ENCODE measurements at places on chromosomes 7 and 10.

- peak; percentile 21 for DNase-seq
Measured at GRCh38 chr7:101216001-101216859, 1.2 kb downstream of the PLOD3 start.

DNA sequence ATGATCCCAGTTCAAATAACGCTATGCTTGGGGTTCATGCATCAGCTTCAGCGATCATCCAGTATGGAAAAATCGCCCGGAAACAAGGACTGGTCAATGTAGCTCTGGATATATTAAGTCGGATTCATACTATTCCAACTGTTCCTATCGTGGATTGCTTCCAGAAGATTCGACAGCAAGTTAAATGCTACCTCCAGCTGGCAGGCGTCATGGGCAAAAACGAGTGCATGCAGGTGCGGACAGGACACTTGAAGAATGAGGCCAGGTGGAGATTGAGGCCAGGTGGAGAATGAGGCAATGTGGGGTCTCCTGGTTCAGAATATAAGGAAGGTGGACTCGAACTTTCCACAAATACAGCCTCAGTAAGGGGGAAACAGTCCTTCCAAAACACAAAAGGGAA, 105.8 kb downstream of the TRRAP start:
- no peak for DNase-seq

DNA sequence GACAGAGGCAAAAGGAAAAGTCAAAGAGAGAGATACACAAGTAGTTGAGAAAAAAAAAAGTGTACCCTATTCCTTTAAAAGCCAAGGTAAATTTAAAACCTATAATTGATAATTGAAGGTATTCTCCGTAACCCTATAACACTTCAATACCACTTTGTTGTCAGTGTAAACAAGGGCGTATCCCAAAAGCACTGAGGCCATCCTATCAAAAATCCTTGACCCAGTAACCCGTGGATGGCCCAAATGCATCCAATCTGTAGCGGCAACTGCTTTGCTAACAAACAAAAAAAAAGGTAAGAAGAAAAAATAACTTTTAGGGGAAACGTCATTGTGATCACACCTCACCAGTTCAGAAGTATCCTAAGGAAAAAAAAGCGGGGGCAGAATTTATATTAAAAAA, 5.1 kb upstream of the NAPEPLD start:
- no peak for DNase-seq

DNA sequence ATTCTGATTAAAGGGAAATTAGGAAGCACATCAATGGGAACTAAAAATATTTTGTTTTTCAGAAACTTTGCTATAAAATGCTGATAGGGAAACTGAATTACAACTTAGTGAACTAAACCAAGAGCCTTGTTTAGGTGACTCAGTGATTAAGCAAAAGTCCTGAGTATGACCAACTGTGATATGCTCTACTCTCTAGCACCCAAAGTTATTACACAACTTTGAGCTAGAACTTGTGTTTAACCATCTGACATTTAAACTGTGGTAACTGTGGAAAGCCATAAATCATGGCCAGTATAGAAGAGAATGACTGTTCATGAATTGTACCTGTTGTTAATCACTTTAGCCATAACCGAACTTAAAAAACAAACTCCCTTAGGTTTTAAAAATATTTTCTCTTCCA, 127.4 kb downstream of the ZNF365 start:
- no peak for DNase-seq

- no peak for DNase-seq
Measured at GRCh38 chr10:93742633-93743349, 14.9 kb upstream of the LGI1 start.

GRCh38 chr7:48289656-48290055, 118.4 kb downstream of the ABCA13 start:
- no peak for DNase-seq

DNA sequence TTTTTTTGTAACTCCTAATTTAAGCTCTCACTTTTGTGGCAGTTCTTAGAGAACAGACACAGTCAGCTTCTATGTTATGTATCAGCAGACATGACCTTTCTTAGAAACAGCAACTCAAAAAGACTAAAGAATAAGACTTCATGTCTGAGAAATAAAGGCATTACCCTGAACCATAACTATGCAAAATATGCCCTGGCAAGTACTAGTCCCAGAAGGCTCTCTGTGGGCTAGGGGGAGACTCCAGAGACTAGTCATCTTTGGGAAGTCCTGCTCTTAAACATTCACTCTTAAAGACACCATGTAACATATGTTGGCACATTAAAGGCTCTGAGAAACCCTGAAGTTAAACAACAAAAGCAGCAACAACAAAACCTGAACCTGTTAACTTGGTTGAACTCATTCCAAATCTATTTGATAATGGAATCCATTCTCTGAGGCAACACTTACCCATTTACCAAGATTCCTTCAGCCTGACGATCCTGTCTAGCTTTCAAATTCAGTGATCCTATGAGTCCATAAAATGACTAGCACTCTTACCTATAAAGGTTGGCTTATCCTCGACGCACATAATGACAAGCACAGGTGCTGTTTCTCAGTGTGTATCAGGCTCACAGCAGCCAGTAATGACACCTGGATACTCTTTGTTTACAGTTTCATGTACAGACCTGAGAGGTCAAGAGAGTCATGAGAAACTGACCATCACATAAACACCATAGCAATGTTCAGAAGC, 62.3 kb downstream of the OSBPL3 start:
- DNase-seq = no peak
